Nucleus accumbens (tissue), 56 donors: ENCODE measurements at places on chromosomes 13 and 19.

DNA sequence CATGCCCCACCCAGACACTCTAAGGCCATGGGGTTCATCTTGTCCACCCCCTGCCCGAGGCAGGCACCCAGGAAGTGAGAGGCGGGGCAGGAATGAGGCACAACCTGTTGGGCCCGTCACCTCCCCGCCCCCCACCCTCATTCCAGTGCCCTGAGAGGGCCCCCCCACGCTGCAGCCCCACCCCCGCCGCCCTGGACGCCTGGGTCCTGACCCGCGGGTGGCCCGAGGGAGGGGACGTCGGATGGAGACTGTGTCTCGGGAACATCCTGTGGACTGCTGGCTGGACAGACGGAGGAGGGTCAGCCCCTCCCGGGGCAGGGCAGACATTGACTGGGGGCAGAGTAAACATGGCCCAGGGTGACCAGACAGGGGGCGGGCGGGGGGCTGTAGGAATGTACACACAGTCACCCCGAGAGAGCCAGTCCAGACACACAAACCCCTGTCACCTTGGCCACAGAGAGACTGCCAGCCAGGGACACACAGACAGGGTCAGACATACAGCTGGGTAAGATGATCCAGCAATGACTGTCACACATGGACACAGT, 7.4 kb upstream of the JUNB start:
- no peak for DNase-seq

DNA sequence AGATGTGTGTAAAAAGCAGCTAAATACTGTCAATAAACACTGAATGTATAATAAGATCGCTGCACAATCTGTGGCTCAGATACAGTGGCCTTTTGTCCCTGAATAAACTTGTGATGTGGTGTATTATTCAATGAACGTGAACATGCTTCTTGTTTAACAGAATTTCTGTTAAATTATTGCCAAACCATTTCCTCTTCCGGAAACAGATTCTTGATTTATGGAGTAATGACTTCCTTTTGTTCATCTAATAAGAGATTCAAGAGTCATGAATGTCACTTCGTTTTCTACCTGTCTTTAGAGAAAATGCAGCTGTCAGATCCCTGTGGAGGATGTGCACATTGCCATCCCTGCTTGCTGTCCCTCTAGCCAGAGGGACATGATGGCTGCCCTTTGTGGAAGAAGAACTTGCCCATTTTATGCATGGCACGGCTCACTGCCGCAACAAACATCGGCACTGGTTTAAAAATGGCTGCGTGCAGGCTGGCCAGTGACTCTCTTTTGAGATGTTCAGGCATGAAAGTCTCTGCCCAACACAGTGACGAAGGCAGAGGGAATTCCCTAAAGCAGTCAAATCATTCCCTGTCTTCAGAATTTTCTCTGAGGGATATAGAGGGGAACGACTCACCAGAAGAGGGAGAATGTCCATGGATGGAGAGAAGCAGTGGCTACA, 3.1 kb upstream of the TNFSF13B start:
- no peak for DNase-seq

DNA sequence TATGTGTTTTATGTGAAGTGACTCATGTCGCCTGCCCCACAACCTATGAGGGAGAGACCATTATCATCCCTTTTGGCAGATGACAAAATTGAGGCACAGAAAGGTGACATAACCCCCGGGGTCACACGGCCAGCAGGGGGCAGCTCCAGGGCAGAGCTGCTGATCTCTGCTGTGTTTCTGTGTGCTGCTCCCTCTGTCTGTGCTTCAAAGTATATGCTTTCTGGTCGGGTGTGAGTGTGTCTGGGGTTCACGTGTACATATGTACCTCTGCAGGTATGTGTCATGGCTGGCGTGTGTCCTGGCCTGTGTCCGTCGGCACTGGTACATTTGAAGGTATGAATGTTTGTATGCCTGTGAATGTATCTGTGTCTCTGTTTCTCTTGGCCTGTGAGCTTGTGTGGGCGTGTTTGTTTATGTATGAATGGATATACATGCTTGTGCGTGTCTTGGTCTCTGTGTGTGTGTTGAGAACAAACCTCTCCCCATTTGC, 7.1 kb downstream of the LIPE start:
- DNase-seq: no peak

DNA sequence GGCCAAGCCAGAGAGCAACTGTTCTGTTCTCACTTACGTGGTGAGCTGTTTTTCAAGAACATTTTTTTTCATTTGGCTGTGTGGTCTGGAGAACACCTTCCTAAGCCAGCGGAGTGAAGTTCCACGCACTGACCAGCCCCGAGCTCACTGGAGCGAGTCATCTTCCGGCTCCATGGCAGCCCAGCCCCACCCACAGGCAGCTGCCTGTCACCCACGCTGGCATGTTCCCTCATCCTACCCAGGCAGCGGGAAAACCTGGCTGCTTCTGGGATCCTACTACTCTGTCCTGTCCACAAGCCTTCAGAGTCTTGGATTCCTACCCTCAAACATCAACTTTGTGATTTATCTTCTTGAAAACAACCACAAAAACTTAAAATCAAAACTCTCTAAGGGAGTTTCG, 76.2 kb downstream of the GGACT start:
- DNase-seq: no peak

- DNase-seq: no peak
Observed at GRCh38 chr13:73861136-73861535, 273.1 kb downstream of the KLF12 start.

GRCh38 chr13:28392896-28393505, 101.9 kb downstream of the FLT1 start:
- DNase-seq: no peak

- no peak for DNase-seq
Observed at GRCh38 chr13:30126903-30127428, 180.4 kb downstream of the KATNAL1 start.

GRCh38 chr13:77001963-77002587, 10.2 kb downstream of the CLN5 start:
- no peak for DNase-seq

DNA sequence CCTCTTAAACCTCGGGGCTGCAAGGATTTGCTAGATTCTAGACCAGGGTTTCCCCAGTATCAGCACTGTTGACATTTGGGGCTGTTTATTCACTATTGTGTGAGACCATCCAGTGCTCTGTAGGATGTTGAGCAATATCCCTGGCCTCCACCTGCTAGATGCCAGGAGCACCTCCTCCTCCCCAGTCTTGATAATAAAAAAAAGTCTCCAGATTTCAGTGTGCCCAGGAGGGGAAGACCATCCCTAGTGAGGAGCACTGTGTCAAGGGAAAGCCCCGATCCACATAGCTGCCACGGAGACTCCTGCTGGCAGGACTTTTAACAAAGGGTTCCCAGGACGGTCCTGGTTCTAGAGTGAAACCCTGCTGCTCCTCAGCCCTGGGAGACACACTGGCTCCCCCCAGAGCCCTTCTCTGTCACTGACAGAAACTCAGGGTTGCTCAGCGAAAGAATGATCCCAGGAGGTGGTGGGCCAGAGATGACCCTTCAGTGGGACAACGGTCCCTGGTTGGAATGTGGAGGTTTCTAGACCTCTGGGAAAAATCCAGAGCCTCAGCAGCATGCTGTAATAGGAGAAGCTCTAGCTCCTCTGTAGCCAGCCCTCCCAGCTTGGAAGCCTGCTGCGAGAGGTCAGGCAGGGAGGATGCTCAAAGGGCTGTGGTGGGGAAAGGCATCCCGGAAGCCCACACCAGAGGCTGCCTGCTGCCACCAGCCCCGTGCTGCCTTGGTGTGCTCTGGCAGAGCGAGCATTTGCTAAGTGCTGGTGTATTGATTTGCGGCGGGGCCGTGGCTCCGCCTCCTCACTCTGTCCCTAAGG, 20.3 kb downstream of the LYL1 start:
- DNase-seq: peak; percentile 41
